ENCODE measurements at places on chromosomes 1 and 21.
A peak's percentile ranks its signal among the peaks of the same experiment; 100 is the strongest.

GRCh38 chr1:183792300-183792699 is 12.6 kb upstream of the RGL1 start:
- DNase-seq = no peak

DNA sequence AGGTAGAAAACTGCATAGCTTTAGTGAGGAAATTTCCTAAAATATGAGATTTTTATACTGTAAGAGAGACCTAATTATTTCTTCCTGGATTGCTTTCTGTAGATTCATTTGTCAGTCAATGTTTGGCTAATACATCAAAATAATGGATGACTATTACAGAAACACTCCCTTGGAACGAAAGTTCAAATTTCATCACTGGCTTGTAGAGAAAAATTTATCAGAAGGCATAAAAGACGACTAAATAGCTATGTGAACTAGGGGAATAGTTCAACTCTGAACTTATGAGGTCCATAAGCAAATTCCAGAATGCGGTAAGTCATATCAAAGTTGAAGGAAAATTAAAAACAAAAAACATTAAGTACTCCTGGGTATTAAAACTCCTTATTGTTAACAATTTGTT is 36.0 kb downstream of the WNT2B start:
- peak; percentile 89 for DNase-seq

DNA sequence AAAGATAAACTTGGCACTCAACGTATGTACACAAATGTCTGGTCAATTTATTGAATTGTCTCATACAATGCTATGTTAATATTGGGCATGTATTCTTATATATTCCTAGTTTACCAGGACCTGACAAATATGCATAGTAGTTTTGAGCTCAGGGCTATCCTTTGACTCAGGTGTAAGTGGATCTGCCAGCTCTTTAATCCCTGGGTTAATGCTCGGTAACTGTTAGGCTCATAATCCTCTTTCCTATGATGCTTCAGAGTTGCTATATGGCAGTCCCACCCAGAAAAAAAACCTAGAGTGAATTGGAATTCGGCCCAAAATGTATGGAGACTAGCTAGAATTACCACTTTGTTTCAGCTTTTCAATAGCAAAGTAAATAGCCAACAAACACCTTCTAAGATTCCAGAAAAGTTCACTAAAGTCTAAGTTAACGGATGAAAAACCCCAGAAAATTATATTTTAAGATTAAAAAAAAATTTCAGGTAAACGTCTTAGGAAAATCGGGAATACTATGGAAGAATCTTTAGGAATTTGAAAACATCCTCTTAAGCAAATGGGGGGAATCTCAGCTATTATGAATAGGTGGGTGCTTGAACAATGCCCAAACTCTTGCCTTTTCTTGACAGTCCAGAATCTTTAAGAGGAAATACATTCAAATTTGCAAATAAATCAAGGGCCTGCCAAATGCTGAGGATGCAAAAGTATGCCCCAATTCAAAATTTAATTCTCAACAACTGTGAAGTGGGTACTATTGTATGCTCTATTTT is 10.9 kb downstream of the H3-3A start:
- no peak for DNase-seq

DNA sequence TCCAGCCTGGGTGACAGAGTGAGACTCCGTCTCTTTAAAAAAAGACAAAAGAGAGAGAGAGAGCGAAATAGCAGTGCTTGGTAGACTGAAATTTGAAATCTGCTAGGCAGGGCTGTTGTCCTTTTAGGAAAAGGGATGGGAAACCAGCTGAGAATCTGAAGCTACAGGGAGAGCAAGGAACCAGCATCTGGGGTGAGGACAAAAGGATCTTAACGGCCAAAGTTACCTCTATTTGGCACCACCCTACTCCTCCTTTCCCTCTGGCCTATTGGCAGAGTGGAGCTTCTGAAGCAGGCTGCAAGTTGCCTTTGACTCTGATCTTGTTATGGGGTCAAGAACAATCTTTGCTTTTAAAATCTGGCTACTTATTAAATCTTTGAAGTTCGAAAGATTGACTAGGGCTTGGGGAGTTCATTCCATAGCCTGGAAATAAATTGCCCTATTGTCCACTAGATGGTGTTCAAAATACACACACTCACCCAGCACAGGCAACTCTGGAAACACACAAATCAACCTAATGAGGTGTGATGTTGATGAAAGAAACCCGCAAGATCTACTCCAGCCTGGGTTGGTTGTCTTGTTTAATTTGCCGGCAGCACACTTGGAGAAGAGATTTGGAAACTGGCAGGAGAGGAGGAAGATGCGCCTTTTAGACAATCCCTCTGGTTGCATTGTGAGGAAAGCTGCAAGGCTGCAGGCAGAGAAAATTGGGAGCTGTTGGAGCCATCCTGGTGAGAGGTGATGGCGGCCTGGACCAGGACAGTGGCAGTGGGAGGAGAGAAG is 16.5 kb upstream of the PARP1 start:
- peak; percentile 41 for DNase-seq

DNA sequence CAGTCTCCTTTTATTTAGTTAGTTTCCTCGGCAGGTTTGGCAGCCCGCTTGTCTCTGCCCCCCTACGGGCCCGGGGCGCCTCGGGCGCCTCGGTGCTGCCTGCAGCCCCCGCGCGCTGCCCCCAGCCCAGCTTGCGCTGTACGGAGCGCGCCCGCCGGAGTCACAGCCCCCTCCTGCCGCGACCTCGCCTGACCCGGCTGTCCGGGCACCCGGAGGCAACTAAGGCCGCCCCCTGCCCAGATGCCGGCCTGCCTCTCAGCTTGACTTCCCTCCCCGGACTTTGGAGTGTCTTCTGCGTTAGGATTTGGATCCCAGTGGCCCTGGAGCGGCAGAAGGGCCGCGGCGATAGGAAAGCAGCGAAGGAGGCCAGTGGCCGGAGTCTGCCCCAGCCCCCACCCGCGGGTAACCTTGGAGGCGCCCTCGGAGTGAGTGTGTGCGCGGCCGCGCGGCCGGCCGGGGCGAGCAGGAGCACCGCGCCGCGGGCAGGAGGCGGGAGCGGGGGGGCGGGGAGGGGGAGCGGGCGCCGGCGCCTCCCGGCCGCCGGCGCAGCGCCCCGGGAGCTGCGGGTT is 7.6 kb downstream of the CDKN2C start:
- peak; percentile 67 for DNase-seq

Data from HCEC 1CT (cell line).